GM04503 (cell line): ENCODE measurements at places on chromosomes 3 and 15.

DNA sequence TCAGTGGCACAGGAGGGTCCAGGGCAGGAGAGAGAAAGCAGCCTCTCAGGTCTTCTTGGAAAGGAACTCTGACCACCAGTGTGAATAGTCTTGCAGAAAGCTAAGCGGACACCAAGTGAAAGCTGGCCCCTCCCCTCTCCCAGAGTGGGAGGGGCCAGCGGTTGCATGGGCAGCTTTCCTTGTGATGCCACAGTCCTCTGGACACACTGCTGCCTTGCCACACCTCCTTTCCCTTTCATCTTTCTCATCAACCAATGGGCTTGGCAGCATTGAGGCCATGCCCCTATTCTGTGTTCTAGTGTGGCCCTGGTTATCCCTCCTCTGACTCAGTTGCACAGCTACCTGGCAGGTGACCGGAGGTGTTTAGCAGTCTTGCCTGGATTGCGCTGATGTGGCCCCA is 49.7 kb upstream of the GOLGA6B start:
- no peak for DNase-seq

GRCh38 chr3:98784666-98785600 is 21.8 kb downstream of the ST3GAL6 start:
- peak; percentile 54 for DNase-seq

DNA sequence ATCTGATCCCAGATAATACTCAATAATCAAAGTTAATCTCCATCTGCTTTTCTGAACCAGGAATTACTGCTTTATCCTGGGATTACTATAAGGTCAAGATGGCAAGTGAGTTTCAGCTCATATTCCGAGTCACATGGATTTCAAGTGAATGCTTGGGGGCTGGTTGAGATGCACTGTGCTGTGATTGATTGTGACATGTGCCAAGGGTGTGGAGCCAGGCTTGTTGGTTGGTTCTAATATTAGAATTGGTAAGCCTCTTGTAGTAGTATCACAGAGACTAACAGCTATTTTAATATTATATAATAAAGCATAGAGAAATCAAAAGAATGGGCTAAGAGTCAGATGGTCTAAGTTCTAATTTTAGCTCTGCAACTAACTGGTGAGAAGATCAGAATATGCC is 74.2 kb upstream of the ICE2 start:
- no peak for DNase-seq

DNA sequence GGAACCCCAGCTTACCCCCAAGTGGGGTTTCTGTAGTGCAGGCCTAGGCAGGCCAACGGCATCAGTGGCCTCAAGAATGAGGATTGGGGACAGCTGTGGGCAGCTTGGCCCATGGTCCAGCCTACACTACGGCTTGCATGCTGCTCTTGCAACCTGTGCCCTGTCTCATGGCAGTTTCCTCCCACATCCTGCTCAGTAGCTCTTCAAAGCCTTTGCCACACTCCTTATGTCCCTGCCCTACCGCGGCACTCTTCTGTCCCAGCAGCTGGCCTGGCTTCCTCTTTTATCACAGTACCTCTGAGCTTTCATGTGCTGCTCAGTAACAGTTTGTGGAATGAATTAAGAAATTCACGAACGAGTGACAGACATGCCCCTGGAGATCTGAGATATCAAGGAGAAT is 431.0 kb downstream of the EPHB1 start:
- DNase-seq, result no peak

- no peak for DNase-seq
Measured at GRCh38 chr15:67917037-67917436, 77.2 kb upstream of the RNU6-1 start.

GRCh38 chr3:139676632-139677387 is 962 bp downstream of the NMNAT3 start:
- DNase-seq, result no peak

GRCh38 chr3:58422756-58423325 is 10.8 kb downstream of the PDHB start:
- no peak for DNase-seq

GRCh38 chr3:81980596-81981494 is 219.4 kb upstream of the GBE1 start:
- no peak for DNase-seq

DNA sequence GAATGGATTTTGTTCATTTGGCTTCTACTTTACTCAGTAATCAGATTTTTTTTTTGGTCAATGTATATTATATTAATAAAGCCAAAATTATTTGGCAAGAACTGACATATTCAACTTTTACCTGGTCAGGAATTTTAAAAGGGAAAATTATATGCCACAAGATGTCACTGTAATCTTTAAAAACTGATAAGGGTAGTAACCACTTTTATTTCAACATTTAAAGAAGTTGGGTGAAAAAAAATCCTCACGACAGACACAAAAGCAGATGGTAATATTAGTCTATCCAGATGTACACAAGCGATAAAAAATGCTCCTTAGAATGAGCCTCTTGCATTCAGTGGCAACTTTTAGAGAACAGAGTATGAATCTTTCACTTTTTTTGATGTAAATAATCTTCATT is 101.9 kb downstream of the SERPINI1 start:
- DNase-seq, result no peak

- no peak for DNase-seq
Measured at GRCh38 chr3:133938770-133939462, 43.2 kb upstream of the RAB6B start.

DNA sequence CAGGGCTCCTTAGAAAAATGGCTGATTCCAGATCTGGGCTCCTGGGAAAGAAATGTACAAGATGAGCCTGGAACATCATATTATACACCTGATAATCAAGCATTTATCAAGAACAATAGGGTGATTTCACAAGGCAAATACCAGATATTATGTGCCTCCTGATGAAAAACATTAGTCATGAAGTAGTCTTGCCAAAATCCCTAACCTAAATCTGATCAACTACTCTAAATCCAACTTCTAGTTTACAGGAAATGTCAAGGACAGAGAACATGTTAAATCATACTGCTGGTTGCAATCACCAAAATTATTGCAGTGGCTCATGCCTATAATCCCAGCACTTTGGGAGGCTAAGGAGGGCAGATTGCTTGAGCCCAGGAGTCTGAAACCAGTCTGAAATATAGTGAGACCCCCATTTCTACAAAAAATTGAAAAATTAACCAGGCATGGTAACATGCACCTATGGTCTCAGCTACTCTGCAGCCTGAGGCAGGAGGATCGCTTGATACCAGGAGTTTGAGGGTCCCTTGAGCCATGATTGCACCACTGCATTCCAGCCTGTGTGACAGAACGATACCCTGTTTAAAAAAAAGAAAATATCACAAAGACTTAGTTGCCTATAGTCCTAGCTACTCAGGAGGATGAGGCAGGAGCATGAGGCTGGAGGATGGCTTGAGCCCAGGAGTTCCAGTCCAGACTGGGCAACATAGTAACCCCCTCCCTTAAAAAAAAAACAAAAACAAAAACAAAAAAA is 34.9 kb upstream of the ATP13A3 start:
- DNase-seq, result peak; percentile 68

DNA sequence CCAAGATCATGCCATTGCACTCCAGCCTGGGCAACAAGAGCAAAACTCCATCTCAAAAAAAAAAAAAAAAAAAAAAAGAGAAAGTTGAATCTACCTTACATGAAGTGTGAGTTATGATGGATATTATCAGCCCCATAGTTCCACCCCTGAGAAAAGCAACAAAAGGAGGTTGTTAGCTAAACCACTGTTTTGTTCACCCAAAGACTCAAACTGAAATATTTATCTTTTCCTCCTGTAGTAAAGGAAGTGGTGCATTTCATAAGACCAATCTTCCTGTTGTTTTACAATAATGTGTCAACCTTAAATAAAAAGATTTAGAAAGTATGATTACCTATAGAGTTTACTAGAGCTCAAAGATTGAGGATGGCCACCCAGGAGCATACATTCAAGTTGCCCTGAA is 18.7 kb upstream of the TRMT10C start:
- no peak for DNase-seq

- no peak for DNase-seq
Measured at GRCh38 chr3:851098-851790, 241.6 kb upstream of the CNTN6 start.

GRCh38 chr3:22129101-22129500 is 378.1 kb upstream of the ZNF385D start:
- no peak for DNase-seq

DNA sequence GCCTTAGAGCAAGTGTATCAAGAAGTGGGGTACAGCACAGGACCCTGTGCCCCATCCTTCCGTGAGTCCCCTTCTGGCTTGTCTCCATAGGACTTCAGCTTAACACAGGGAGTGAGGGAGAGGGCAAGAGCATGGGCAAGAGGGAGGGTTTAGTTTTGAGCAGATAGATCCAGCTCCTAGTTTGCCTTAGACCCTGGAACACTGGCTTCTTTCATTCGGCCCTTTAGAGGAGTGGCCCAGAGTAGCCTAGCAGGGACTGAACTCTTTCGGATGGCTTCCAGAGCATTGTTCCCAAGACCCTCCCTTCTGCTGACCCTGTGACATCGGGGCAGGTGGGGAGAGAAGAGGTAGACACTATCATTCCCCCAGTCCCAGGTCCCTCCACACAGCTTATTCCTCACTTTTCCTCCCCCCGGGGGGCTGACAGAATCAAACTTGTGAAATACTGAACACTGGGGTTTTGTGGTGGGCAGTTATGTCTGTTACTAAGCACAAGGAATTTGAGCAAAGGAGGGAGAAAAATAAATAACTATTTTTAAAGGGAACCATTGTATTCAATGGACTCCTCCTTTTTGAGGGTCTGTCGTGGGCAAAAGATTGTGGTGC is 289.6 kb upstream of the C2CD4B start:
- no peak for DNase-seq

- no peak for DNase-seq
Measured at GRCh38 chr3:125213364-125213755, 812 bp upstream of the SLC12A8 start.

GRCh38 chr3:194280777-194281176 is 70.4 kb downstream of the CPN2 start:
- no peak for DNase-seq

GRCh38 chr15:73844356-73844755 is 29.0 kb upstream of the TBC1D21 start:
- no peak for DNase-seq

DNA sequence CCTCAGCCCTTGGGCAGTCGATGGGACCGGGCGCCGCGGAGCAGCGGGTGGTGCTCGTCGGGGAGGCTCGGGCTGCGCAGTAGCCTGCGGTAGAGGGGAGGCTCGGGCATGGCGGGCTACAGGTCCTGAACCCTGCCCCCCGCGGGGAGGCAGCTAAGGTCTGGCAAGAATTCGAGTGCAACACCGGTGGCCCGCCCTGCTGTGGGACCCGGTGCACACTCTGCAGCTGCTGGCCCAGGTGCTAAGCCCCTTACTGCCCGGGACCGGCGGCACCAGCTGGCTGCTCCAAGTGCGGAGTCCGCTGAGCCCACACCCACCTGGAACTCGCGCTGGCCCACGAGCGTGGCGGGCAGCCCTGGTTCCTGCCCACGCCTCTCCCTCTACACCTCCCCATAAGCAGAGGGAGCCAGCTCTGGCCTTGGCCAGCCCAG is 377.7 kb upstream of the RBMS3 start:
- DNase-seq, result no peak

DNA sequence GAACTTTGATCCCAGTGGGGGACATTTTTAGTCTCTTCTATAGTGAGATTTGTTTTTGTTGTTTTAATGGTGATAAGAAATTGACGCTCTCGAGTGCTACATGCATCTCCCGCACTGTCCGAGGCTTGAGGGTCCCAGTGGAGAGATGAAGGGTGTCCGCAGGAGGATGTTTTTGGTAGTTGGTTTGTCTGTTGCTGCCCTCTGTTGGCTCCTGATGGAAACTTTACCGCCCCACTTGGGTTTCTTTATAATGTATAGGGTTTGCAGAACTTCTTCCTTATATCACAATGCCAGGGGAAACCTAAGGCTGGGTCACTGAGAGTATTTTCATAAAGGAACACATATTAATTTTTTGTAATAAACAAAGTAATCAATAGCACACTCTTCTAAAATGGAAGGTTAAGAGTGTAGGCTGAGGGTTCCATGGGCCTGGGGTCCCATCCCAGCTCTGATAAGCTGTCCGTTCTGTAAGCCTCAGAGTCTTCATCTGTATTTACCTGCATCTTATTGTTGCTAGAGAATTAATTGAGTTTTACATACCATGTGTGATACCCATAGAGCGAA is 185.3 kb upstream of the FEZF2 start:
- DNase-seq, result no peak

DNA sequence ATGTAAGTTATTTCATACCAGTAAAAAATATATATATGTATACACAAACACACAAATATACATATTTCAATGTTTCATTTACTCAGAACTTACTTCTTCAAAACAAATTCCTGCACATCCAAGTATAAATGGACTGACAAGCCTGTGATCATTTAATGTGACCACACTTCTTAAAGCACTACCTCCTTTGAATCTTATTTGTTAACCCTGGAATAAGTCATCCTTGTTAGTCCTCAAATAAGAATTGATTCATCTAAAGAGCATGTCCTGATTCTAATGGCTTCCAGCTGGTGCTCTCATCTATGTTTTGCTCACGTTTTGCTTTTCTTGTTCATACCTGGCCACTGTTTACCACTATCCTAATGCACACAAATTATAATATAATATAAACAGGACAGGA is 103.9 kb upstream of the UBP1 start:
- peak; percentile 19 for DNase-seq

DNA sequence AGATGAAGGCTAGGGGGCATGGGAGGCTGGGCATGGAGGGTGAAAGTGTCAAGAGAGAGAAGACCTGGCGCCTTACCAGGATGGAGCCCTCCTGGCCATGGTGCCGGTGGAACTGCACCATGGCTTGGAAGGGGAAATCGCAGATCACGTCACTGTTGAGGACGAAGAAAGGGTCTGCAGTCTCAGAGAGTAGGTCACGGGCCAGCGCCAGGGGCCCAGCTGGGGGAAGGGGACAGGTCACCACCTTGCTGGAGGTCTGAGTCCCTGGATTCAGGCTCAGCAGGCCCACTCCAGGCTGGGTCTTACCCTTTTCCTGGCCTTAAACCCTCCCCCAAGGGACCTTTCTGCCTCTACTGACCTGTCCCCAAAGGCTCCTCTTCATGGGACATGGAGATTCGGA is 855 bp downstream of the GMPPB start:
- DNase-seq, result no peak

GRCh38 chr15:52651868-52652267 is 27.3 kb downstream of the ATOSA start:
- peak; percentile 71 for DNase-seq

GRCh38 chr3:59843821-59844220 is 794.0 kb upstream of the CFAP20DC start:
- no peak for DNase-seq

- DNase-seq, result no peak
Measured at GRCh38 chr3:125250973-125251372, 38.4 kb upstream of the SLC12A8 start.

- no peak for DNase-seq
Measured at GRCh38 chr15:91184441-91184840, 84.4 kb downstream of the SV2B start.

DNA sequence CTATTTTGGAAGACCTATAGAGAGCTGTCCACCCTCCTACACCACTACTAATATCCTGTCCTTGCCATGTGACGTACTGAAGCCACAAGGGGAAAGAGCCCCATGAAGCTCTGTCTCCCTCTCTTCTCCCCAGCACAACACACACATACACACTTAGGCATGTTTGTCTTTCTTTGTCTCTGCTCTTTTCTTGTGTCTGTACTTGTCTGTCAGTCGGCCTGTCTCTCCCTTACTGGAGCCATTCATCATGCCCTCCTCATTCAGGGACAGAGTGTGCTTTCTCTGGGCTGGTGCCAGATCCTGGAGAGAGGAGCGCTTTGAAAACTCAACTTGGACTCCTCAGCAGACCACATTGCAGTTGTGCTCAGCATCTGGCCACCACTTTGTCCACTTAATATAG is 47.6 kb downstream of the PSMD6 start:
- DNase-seq, result no peak
